ENCODE measurements at places on chromosomes 12 and 14.

- no peak for DNase-seq
Observed at GRCh38 chr12:48123169-48123568, 4.0 kb downstream of the PFKM start.

DNA sequence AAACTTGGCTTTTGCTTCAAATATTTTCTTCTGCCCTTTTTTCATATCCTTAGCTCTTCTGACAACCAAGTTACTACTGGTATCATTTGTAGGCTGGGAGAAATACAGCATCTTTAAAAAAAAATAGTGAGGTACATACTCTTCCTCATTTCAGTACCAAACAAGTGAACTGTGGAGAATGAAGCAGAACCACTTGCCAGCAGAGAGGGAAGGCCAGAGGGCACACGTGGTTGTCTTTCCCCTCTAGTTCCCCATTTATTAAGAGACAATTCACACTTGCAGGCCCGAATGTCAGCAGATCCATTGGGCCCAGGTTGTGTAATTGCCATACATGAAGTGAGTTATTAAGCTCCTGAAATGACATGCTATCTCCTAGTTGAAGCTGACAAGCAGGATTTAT lies 3.2 kb downstream of the SUSD6 start:
- DNase-seq = no peak

- DNase-seq = no peak
Observed at GRCh38 chr12:54624315-54625279, 10.1 kb downstream of the LACRT start.

DNA sequence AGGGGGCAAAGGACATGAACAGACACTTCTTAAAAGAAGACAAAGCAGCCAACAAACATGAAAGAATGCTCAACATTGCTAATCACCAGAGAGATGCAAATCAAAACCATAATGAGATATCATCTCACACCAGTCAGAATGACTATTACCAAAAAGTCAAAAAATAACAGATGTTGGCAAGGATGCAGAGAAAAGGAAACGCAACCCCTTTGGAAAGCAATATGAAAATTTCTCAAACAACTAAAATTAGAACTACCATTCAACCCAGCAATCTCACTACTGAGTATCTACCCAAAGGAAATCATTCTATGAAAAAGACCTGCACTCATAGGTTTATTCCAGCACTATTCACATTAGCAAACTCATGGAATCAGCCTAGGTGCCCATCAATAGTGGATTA lies 25.6 kb downstream of the MDM1 start:
- DNase-seq = no peak

DNA sequence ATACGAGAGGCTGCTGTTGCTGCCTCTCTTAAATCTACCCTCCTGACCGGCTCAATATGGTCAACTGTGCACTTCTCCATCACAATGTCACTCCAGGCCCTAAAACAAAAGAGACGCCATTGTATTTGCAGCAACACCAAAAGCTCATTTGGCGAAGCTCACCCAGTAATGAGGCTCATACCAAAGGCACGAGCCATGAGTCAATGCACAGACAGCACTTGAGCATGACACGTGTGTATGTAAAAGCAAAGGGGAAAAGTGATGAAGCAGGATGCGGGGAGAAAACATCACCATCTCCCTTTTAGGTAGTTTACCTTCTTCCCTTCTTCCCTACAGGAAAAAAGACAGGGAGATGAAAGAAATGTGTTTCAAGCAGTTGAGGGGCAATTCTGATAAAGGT lies 150.3 kb downstream of the FOXN3 start:
- no peak for DNase-seq

GRCh38 chr14:50964683-50965390 lies 20.6 kb upstream of the PYGL start:
- DNase-seq = no peak

DNA sequence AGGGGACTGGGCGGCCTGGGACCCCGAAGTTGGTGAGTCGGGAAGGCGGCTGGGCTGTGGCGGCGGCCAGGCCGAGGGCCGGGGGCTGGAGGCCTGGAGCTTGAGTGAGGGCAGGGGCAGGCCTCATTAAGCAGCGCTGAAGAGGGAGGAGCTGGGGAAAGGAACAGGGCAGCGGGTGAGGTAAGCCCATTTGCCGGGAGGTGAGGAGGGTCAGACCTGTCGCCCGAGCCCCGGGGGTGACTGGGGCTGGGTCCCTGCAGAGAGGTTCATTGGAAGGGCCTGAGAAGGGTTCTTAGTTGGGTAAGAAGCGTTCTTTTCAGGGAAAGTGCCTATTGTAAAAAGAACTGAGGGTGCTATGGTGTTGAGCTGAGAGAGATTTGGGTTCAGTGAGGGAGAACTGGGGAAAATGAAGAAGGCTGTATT lies 441 bp downstream of the RAB5B start:
- DNase-seq = no peak

GRCh38 chr14:56874375-56874774 lies 64.1 kb upstream of the OTX2 start:
- DNase-seq = no peak

- peak; percentile 14 for DNase-seq
Observed at GRCh38 chr14:89276424-89276975, 140.5 kb downstream of the FOXN3 start.

GRCh38 chr14:105119408-105120025 lies 49.1 kb downstream of the JAG2 start:
- no peak for DNase-seq

GRCh38 chr12:74120644-74121043 lies 417.0 kb upstream of the ATXN7L3B start:
- DNase-seq = no peak

GRCh38 chr12:124370851-124371250 lies 76.0 kb downstream of the RFLNA start:
- DNase-seq = no peak

DNA sequence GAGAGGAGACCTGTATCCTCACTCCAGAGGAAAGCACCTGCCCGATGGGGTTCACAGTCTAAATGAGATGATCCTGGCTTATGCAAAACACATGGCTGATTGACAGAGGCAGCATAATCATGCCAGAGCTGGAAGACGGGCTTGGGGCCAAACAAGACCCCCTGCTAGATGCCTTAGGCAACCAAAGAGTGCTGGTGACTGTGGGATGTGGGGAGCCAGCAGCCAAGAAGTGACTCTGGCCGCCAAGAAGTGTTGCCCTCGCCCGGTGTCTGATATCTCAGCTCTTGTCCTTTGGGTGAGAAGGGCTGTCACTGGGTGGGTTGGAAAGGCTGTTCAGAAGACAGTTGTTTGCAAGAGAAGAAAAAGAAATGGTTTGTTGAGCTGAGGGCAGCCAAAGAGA lies 56.7 kb downstream of the PLEKHG3 start:
- no peak for DNase-seq

DNA sequence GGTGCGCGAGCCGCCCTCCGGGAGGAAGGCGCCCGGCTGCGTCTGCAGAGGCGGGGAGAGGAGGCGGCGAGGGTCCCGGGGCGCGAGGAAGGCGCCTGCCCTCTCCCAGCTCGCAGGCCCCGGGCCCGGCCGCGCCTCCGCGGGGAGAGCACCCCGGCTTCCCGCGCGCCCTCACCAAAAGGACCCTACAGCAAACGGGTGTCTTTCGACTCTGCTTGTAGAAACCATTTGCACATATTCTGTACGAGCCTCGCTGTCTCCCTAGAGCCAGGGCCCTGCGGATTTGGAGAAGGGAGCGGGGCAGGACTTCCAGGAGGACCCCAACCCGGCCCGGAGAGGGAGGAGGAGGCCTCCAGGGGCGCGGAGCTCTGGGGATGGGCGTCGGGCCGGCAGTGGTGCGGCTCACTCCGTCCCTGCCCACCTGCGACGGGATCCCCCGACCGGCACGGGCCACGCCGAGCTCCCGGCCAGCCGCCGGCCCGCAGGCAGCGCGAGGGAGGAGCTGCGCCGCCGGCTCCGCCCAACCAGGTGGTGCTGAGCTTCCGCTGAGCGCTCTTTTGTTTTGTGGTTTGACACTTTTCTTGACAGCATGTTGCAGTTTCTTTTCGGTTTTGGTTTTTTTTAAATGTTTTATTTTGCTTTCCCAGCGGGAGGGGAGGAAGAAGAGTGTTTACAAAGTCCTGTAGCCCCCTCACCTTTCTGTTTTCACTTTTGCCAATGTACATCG lies 103.3 kb upstream of the FKBP4 start:
- DNase-seq = no peak

DNA sequence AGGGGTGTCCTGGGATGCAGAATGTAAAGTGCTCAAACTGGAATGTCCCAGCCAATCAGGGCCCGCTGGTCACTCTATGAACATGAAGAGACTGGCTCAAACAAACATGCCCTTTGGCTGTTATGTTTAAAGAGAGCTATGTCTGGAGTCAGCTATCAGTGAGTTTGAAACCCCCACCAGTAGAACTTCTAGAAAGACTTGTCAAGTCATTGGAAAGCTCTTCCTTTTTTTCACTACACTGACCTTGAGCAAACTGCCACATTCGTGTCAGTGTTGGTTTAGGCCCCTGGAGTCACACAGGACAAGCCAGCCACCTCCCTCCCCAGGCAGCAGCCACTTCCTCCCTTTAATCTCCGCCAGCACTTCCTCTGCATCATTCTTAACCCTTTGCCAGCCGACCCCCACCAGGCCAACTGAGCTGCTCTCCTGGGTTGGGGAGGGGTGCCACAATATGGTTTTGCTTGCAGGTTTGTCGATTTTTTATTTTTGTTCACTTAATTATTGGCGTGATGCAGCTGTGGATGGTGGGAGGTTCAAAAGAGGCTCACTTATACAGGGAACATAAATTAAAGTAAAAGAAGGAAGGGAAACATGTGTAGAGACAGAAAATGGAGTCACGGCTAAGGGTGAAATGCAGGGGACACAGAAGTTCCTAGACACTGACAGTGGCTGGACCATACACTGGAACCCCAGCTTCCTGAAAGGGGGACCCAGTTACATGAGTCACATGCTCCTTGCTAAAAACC lies 25.3 kb downstream of the CMKLR1 start:
- DNase-seq = no peak

DNA sequence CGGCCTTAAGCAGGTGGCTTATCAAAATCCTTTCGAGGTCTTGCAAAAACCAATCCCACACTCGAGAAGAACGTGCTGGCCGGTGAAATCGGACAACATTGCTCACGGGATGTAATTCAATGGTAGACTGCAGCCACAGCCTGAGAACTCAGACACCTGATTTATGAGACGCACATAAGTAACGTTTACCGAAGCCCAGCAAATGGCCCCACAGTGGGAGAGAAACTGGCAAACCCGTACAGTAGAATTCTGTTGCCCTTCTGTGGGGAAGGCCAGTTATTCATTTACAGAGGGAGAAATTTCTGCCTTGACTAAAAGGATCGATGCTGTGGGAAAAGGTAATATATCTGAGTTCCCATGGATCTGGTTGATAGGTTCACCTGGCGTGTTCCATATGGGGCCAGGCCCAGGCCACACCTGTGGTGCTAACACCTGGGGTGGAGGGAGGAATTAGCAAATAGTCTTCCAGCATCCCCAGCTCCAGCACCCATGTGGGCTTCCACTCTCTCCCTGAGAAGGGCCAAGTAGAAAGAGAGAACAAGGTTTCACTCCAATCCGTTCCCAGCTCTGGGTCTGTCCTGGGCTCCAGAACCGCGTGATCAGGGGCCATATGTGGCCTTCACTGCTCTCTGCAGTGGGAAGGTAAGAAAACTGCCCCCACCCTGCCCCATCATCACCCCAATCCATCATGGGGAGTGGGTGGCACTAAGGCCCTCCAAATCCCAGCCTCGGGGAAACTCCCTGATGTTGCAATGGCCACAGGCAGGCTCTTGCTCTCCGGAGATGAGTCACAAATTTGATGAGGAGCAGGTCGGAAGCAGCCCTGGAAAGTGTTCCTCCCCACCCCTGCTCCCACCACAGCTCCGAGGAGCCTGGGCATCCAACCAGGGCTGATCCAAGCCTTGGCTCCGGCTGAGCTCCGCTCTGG lies 12.7 kb downstream of the BDKRB1 start:
- no peak for DNase-seq

GRCh38 chr14:81427348-81428058 lies 27.4 kb upstream of the STON2 start:
- DNase-seq = no peak

- no peak for DNase-seq
Observed at GRCh38 chr12:106495354-106495965, 87.3 kb upstream of the RFX4 start.

GRCh38 chr12:4331842-4332241 lies 10.8 kb downstream of the TIGAR start:
- no peak for DNase-seq

DNA sequence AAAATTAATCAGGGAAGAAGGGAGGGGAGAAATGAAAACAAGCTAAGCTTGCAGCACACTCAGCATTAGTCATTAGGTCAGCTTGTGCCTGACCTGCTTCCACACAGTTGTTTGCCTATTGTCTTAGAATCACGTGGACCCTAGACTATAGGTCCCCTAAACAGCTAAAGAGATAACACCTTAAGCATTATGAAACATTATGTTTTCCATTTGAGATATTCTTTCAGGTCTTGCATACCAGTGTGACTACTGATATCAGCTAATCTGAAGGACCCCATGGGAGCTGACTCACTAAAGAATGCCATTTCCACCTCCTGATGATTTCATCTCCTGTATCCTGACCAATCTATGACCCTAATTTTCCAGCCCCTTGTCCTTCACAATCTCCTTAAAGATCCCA lies 154.1 kb upstream of the FUT8 start:
- DNase-seq = no peak

DNA sequence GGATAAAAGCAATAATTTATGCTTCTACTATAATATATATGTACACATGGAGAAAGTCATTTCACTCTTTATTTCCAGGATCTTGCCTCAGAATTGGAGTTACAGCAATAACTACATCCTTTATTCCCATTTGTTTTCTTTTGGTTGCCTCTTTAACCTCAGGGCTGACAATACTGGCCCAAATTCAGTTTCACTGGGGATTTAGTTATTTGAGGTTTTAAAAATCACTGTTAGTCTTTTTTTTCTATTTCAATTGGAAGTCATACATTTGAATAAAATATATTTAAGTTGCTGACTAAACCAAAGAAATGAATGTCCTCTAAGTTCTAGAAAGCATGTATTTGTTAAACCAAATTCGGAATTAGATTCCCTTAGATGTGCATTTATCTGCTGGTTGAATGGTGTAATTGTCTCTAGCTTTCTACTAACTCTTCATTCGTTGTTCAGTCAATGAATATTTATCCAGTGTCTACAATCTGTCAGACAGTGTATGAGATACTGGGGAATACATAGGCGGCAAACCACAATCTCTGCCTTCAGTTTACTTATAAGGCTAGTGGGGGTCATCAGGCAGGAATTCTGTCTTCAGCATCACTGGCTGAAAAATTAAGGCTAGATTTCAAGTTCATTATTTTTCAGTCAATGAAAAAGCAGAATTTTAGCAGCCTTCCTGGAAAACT lies 190.8 kb upstream of the ARHGAP5 start:
- no peak for DNase-seq

DNA sequence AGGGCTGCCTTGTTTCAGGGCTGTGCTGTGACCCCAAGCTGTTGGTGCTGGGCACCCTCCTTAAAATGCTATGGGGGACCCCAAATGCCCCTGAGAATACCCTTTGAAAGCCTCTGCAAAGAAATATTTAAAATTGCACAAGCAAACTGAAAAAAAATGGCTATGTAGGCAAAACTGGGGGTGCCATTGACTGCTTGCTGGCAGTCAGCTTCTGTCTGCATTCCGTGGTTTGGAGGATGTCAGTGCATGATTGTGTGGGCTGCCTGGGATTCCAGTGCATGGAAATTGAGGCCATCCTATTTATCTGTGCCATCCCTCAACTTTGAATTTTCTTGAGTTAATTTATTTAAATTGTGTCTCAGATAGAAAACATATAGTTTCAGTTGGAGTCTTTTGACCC lies 113.7 kb upstream of the RTL1 start:
- DNase-seq = no peak
